ENCODE measurements at places on chromosomes 6 and 20.

DNA sequence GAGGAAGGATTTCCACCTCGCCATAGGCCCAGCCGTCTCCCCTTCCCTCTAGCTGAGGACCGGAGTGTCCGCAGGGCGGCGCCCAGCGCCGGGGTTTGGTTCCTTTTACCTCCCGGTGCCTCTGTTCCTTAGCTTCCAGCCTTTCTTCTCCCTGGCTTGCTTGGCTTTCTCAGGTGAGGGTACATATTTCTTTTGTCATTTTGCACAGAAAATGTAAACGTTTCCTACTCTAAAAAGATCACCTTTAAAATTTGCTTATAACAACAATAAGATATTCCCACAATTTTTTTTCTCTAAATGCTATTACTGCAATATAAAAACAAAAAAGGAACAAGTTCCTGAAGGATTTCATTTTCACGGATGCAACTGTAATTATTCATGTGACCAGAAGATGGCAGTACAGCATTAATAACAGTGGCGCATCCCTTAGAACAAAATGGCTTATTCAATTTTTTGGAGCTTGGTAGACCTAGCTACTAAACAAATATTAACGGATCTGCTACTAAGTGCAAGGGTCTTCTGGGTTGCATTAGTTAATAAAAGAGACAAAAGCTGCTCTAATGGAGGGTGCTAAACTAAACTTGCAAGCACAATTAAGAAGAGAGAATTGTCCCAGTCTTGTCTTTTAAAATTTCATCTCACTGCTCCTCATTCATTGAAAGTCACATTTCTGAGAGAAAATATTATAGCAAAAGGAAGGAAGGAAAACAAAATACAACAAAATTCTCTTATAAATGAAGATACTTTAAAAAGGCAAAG is 172.9 kb downstream of the ADGRG6 start:
- DNase-seq: no peak

- no peak for DNase-seq
These were observed 153.3 kb downstream of the SCML4 start for GRCh38 chr6:107670792-107671199.

DNA sequence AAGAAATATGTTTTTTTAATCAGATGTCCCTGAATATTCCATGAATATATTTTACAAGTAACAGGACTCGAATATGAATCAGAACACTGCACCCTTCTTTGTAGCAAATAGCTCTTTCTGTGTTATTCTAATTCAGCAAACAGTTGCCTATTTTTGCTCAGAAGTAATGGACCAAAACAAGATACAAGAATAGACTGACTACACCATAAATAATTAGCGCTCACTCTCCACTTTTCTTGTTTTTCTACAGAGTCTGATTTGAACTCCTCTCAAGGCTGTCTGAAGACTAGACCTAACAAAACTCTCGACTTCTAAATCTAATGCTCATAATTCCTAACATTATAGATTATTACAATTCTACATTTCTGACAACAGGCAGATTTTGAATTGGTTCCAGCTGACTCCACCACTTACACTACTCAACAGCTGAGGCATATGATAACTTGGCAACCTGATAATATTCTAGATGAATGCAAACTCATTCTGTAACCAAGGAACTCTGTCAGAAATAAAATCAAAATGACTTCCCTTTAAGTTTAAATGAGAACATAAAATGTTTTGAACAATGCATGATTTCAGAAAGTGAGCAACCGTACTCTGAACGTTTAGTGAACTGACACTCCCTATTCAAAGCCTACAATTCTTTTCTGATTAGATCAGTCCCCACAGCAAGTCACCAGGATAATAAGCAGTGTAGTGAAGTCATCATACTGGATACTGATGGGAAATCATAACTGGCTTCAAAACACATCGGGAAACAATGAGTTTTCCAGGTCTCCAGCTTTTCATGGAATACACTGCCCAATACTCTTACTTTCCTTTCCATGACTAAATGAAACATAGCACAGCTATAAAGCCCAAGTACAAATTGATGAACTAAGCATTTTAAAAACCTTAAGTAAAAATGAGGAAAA is 114.2 kb upstream of the BEND6 start:
- no peak for DNase-seq

- DNase-seq: no peak
These were observed 36.7 kb downstream of the LRFN2 start for GRCh38 chr6:40550202-40551101.

DNA sequence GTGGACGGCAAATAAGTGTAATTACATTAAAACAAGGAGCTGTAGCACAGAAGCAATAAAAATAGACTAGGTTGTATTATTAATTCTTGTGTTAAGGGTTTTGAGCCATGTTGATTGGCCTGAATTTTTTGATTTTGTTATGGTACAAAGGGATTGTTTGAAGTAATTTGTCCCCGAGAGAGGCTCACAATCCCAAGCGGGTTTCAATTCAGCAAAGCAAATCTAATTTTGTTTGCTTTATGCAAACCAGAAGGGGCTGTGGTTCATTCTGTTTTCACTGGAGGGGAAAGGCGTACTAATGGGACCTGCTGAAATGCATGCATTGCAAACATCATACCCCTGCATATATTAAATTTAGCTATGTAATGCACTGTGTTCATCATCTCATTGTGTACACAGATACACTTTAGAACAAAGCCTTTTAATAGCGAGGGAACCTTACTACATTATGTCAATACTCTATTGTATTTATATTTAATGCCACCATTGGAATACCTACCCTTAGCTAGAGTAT is 379.5 kb upstream of the POU3F2 start:
- DNase-seq: no peak

GRCh38 chr6:31836047-31836473 is 8.5 kb downstream of the HSPA1B start:
- DNase-seq: no peak

DNA sequence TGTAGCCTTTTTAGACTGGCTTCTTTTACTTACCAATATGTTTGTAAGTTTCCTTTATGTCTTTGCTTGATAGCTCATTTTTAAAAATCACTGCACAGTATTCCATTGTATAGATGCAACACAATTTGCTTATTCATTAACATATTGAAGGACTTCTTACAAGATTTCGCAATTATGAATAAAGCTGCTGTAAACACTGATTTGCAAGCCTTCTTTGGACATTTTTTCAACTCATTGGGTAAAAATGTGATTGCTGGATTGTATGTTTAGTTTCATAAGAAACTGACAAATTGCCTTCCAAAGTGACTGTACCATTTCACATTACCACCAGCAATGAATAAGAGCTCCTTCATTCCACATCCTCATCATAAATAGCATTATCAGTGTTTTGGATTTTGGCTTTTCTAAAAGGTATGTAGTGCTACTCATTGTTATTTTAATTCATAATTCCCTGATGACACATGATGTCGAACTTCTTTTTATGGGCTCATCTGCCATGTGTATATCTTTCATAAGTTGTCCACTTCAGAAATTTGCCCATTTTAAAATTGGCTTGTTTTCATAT is 80.7 kb downstream of the TFAP2B start:
- no peak for DNase-seq

DNA sequence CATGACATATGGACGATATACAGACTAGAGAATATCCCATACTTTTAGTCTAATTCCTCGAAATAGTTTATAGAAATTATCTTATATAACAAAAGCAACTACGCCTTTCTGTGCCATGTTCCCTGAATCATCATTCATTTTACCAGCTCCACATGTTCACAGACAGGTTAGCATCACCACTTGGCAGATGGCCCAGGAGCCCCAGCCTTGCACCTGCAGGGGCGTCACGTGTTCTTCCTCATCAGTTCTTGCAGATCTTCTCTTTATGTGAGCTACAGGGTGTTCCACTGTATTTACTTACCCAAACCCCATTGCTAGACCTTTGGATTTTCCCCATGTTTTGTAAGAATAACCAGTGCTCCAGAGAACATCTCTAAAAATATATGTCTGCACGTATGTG is 12.6 kb upstream of the BNIP5 start:
- DNase-seq: no peak

DNA sequence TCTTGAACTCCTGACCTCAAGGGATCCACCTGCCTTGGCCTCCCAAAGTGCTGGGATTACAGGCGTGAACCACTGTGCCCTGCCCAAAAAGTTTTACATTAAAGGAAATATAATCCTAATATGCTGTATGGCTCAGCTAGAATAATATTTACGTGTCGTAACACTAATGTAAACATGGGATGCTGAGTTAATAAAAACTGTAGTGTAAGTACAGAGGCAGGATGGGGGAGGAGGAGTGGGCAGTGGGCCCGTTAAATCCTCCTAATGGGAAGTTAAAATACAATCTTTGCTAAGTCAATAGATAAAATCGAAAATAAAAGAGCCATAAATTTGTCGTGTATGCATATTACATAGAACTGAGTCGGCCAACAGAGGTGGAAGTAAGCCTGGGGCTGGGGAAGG is 12.1 kb upstream of the IP6K3 start:
- no peak for DNase-seq

- DNase-seq: no peak
These were observed 44.1 kb downstream of the IRF4 start for GRCh38 chr6:435441-436307.

DNA sequence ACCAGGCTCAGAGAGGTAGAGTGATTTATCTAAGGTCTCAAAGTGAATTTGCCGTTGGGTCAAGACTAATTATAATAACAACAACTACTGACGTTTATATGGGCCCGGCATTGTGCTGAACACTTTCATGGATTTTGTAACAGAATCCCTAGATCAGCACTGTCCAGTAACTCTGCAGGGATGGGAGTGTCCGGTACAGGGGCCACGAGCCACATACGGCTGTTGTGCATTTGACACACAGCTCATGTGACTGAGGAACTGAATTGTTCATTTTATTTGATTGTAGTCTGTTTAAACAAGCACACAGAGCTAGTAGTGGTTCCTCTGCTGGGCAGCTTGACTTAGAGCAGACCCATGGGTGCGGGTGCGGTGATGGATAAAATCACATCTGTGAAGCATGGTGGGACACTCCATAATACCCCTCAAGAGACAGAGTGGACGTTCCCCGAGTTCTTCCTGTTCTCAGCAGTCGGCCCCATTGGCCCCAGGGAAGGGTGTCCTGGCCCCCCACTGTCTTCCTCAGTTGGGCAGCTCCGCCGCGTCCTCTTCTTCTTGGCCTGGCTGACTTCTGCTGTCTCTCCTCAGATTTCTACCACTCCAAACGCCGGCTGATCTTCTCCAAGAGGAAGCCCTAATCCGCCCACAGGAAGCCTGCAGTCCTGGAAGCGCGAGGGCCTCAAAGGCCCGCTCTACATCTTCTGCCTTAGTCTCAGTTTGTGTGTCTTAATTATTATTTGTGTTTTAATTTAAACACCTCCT is 6.8 kb downstream of the CDKN1A start:
- no peak for DNase-seq

GRCh38 chr20:59748619-59749191 is 144.4 kb downstream of the PHACTR3 start:
- DNase-seq: no peak

DNA sequence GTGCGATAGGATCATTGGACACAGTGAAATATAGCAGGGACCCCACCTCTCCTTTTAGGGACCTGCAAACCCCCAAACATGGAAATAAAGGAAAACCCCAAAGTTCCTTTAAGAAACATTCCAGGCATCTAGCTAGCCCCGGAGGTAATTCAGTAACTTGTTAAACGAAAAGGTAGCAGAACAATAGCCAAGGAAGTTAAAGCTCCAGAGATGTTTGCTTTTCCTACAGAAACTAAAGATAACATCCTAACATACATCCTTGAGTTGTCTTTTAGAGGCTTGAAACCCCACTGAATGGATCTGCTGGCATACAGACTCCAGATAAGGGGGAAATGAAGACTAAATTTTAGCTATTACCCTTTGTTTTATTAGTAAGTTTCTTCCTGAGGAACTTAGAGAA is 51.0 kb downstream of the FAM184A start:
- no peak for DNase-seq

- no peak for DNase-seq
These were observed 676.6 kb downstream of the DHX35 start for GRCh38 chr20:39638731-39639130.

GRCh38 chr6:167855825-167856425 is 29.2 kb downstream of the AFDN start:
- no peak for DNase-seq

Data from sciatic nerve (tissue), 2 donors.